ENCODE measurements at places on chromosomes 7 and 10. TPM values are rescaled to one million over a fixed set of nuclear protein-coding genes. Genes with fewer than 3 reads are reported as not detected.

Gene SLC18A2
- total RNA-seq = 0.38 TPM

Gene TLX1
- not detected for total RNA-seq

Gene OPALIN
- total RNA-seq = not detected

Gene NSUN6
- 41.6 TPM for total RNA-seq

Gene TDRD1
- 0.39 TPM for total RNA-seq

Gene SLC26A5
- total RNA-seq = not detected

Gene EBLN1
- not detected for total RNA-seq

Gene FGFBP3
- total RNA-seq = 6.5 TPM

Gene GJD4
- 0.20 TPM for total RNA-seq

Gene TEX36
- total RNA-seq = not detected

Gene CPA1
- not detected for total RNA-seq

Gene TFEC
- 0.70 TPM for total RNA-seq

Gene SFRP4
- total RNA-seq = not detected

Gene CDHR1
- total RNA-seq = 0.17 TPM

Gene PLEKHS1
- total RNA-seq = not detected

Gene HABP2
- not detected for total RNA-seq

Gene LRIT1
- not detected for total RNA-seq

Gene HACD1
- total RNA-seq = 3.4 TPM

Gene STK31
- total RNA-seq = 0.55 TPM

Gene CPEB3
- total RNA-seq = 3.4 TPM

Gene LEP
- total RNA-seq = not detected

Measured in CD4-positive, alpha-beta memory T cell (primary cell).